Fibroblast of pulmonary artery (primary cell): ENCODE measurements at places on chromosomes 1 and 21.

- DNase-seq: peak; percentile 41
Measured at GRCh38 chr1:43760745-43761317, 53.5 kb downstream of the ST3GAL3 start.

GRCh38 chr1:74714429-74715235 lies 18.2 kb downstream of the CRYZ start:
- no peak for DNase-seq

DNA sequence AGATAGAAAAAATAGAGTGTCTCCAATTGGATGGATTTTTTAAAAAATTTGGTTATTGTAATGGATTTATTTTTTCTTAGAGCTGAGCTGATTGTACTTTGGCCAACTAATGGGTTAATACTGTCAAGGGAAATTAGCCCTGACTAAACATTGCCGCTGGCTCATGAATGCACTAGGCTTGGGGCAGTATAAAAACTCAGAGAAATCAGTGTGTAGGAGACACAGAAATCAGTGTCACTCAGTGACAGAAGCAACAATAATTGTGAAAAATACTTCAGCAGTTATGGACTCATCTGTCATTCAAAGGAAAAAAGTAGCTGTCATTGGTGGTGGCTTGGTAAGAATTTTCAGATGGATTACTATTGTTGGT lies at the start of gene KMO:
Gene KMO (plus strand): TSS at position 217 of the 370 bp plus-strand sequence. CDS start 67 bp downstream, at position 284.
- peak; percentile 17 for DNase-seq

DNA sequence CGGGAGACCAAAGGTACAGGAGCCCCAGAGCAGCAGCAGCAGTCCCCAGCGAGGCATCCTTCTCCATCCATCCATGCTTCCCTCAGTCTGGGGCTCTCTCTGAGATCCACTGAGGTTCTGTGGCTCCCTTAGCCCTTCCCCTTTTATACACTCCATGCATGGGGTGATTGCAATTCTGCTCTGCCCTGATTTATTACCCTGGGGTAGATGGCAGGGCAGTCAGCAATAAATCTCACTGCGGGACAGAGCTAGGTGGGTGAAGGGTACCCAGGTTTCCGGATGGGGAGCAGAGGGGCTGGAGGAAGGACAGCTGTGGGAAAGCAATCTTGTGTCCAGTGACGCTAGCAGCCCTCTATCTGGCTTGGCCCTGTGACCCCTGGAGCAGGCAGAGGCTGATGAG lies at the start of gene REN:
Gene REN (minus strand): TSS at position 119 of the 400 bp plus-strand sequence. CDS start 44 bp downstream, at position 75.
- no peak for DNase-seq

GRCh38 chr1:221699978-221700519 lies 41.8 kb downstream of the DUSP10 start:
- no peak for DNase-seq

- DNase-seq: no peak
Measured at GRCh38 chr1:40239626-40240025, 8.1 kb upstream of the TMCO2 start.

GRCh38 chr21:25412100-25412499 lies 195.2 kb downstream of the MRPL39 start:
- DNase-seq: no peak

- peak; percentile 21 for DNase-seq
Measured at GRCh38 chr1:186244825-186245224, 130.2 kb downstream of the TPR start.

DNA sequence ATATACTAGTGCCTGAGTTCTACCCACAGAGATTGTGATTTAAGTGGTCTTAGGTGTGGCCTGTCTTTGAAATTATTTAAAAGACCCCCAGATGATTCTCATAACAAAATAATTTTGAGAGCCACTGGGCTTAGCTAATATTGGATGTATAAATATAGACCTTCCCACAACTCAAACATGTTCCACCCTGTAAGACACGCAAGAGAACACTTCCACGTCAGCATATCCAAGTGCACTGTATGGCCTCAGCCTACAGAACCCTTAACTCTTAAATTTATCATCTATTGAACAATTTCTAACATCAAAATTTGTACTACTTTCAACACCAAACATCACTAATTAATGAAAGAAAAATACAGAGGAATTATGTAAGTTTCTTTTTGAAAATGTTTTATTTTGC lies 2.5 kb downstream of the FAM177B start:
- DNase-seq: no peak

GRCh38 chr1:158149175-158149574 lies 31.5 kb upstream of the CD1D start:
- no peak for DNase-seq

DNA sequence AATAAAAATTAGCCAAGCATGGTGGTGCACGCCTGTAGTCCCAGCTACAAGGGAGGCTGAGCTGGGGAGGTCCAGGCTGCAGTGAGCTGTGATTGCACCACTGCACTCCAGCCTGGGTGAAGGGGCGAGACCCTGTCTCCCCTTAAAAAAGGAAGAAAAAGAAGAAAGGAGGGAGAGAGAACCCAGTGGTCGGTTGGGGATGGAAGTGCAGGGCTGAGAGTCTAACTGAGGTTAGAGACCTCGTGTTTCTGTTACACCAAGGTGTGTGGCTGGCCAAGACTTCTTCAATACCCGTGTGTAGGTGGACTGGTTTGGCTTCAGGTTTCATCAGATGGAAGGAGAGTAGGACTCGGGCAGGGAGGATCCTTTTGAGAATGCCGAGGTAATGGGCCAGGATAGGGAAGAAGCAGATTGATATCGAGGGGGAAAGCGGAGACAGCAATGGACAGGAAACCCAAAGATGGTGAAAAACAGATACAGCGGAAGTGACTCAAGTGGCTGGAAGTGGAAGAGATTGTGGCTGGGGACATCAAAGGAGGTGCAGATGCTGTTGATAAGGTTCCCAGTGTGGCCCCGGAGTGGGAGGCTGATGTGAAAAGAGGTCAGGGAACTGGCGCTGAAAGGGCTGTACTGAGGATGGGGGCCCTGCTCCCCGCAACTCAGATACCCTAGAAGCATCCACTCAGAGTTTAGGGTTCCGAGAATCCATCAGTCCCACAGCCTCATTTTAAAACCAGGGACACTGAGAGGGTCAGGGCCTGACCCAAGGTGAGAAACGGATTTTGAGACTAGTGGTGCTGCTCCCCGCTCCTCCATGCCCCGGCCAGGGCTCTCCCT lies 681 bp upstream of the UBXN10 start:
- DNase-seq: no peak

DNA sequence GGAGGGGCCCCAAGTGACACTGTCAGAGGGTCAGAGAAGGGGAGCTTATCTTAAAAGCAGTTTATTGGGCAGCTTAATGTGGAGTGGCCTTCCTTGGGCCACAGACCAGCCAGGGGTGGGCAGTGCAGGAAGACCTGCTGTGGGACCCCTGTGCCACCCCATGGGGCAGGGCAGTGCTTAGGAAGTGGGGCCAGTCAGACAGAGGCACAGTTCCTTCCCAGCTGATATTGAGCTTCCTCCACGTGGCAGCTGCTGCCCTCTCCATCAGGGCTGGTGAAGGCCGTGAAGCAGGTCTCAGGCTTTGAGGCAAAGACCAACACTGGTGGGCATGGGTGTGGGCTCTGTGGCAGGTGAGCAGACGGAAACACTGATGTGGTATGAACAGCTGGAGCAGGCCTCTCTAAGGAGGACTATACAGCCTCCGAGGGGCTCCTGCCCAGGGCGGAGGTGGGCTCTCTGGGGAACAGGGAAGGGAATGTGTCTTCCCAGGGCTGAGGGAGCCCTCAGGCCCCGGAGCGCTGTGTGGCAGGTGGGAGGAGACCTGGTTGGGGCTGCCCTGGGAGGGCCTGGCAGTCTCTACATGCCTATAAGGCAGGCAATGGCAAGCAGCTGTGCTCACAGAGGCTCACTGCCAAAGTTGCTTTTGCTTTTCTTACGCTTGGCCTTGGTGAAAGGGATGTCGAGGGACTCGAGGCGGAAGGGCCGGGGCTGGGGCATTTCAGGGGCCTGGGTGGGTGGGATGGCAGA lies 3.0 kb upstream of the DDOST start:
- DNase-seq: no peak

- no peak for DNase-seq
Measured at GRCh38 chr1:235595079-235595478, 54.5 kb downstream of the GNG4 start.

- no peak for DNase-seq
Measured at GRCh38 chr1:239662950-239663349, 276.6 kb downstream of the CHRM3 start.

GRCh38 chr21:38142224-38142623 lies 114.6 kb upstream of the KCNJ15 start:
- no peak for DNase-seq

- DNase-seq: no peak
Measured at GRCh38 chr1:167171286-167171929, 49.3 kb upstream of the POU2F1 start.

DNA sequence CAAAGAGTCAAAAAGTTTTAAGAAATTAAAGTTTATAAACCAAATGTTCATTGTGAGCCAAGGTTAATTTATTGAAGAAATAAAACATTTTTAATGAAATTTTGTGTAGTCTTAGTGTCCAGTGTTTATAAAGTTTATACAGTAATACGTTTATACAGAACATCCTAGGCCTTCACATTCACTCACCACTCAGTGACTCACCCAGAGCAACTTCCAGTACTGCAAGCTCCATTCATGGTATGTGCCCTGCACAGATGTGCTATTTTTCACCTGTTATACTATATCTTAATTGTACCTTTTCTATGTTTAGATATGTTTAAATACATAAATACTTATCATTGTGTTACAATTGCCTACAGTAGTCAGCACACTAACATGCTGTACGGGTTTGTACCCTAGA lies 33.6 kb downstream of the TYW3 start:
- DNase-seq: no peak

GRCh38 chr1:19074902-19075721 lies 118.6 kb upstream of the IFFO2 start:
- no peak for DNase-seq

DNA sequence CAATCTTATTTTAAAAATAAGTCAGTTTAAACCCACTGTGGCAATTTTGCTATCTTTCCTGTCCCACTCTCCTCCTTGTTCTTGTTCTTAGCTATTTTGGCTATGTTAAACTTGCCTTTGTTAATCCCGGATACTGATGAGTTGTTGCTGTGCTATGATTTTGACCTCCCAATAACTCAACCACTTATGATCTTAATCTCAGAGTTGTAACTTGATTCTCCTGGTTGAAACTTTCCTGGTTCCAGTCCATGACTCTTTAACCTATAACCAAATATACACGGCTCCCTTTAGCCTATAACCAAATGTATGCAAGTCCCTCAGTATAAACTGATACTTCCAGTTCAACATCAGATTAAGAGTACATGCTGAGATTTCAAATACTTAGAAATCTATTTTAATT lies 15.6 kb upstream of the ACADM start:
- no peak for DNase-seq

DNA sequence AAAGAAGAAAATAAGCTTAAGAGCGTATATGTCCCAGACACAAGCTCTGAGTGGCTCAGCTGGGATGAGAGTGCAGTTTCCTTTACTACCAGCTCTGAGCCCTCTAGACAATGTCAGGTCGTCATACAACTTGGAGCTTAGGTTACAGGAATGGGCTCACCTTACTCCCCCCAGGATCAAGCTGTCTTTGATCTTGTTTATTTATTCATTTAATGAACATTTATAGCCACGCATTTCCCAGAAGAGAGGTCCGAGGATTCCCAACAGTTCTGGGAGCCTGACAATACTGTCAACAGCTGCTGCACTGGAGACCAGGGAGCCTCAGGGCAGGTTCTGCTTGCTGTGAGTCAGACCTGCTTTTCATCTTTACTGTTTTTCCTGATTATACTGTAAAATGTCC lies 378.9 kb downstream of the PLPP3 start:
- no peak for DNase-seq

- no peak for DNase-seq
Measured at GRCh38 chr1:221910222-221910621, 168.3 kb upstream of the DUSP10 start.

- no peak for DNase-seq
Measured at GRCh38 chr1:101199637-101199982, 37.2 kb upstream of the S1PR1 start.

DNA sequence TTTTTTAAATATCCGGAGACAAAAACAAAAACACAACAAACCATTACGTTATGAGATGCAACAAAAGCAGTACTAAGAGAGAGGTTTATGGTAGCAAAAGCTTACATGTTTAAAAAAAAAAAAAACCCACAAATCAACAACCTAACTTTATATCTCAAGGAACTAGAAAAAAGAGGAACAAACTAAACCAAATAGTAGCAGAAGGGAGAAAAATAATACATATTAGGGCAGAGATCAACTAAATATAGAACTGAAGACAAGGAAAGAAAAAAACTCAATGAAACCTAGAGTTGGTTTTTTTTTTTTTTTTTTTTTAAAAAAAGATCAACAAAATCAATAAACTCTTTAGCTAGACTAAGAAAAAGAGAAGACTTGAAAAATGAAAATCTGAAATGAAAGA lies 34.9 kb downstream of the ZNF644 start:
- DNase-seq: no peak

- DNase-seq: peak; percentile 70
Measured at GRCh38 chr1:79190074-79190473, 183.5 kb upstream of the ADGRL4 start.

DNA sequence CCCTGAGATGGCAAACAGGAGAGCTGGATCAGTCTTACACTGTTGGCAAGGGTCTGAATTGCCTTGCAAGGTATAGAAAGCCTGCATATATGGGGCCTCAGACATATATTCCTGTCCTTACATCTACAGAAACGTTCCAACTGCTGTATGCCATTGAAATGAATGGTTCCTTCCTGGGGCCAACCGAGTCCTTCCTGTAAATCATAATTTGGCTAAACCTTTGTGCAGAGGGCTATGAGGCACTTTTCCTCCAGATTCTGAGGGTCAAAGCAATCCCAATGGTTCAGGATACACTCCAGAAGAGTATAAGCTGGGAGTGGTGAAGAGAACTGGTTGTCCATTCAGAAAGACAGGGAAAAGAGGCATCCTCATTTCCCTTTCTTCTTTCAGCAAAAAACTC lies 190.5 kb downstream of the PTPRC start:
- DNase-seq: no peak

DNA sequence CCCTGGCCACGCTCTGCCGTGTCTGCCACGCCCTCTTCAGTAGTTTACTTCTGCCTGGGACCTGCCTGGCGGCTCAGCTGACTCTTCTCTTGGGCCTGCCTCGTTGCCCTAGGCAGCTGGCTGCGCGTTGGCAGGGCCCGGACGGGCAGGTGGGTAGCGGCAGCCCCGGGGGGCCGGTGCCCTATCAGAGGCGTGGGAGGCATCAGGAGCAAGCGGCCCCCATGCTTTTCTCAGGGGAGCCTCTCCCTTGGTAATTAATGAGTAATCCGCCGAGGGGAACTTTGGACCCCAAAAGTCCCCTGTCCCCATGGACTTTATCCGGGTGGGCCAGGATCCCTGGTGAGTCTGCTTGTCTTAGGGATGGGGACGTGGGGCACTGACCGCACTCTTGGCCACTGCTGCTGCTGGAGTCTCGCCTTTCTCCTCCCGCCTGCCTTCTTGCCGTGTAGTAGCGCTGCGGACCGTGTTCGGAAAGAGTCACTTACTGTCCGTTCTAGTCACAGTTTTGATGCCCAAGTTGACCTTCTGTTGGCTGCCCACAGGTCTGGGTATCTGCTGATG lies 22.7 kb downstream of the SKI start:
- DNase-seq: no peak

GRCh38 chr21:38915546-38915945 lies 109.8 kb downstream of the ETS2 start:
- no peak for DNase-seq

DNA sequence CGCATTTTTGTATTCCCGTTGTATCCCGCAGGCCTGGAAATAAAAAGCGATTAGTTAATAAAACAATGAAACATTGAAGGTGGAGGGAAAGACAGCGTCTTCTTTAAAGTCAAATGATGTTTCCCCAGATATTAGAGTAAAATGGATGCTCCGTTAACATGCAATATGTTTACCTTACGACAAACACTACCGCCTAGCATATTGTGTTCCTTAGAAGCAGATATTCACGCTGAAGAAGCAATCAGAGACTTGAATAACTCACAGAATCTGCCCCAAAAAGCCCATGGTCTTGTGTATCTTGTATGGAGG lies 583 bp upstream of the B4GALT3 start:
- no peak for DNase-seq
